ENCODE measurements at places on chromosomes 4 and X.

GRCh38 chr4:32601848-32602247, 1881.7 kb downstream of the PCDH7 start:
- no peak for DNase-seq

DNA sequence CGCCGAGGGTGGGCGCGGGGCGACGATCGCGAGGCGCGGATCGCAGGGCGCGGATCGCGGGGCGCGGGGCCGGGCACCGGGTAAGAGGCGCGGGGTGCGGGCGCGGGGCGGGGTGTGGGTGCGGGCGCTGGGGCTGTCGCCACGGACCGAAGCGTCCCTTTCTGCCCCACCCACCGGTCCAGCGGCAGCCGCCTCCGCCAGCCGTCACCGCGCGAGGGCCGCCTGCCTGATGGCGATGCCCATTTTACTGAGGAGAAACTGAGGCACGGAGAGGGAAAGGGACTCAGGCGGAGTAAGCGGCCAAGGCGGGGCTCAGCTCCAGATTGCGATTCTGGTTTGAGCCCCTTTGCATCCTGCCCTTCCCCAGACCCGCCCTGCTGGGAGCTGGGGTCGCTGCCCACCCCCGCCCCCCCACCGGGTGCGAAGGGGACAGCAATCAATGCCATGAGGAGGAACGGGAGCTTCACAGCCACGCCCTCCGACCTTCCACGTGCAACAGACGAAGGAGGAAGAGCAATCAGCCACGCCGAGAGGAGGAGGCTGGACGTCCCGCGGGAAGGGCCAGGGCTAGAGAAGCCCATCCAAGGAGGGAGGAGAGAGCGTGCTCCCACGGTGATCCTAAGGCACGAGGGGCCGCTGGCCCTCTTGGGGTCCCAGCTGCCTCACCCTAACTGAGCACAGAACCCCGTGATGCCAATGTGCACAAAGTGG, 10.9 kb upstream of the MAN2B2 start:
- no peak for DNase-seq

DNA sequence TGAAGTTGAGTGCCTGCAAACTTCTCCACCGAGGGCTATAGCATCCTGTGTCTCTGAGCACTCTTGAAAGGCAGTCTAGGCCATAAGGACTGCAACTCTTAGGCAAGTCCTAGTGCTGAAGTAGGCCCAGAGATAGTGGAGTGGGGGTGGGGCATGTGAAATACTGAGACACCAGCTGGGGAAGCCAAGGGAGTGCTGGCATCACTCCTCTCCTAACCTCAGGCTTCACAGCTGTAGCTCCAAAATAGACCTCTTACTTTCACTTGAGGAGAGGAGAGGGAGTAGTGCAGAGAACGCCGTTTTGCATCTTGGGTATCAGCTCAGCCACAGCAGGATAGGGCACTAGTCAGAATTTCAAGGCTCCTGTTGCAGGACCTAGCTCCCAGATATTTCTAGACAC, 56.2 kb upstream of the CYSLTR1 start:
- no peak for DNase-seq

GRCh38 chrX:53656845-53657244, 29.7 kb downstream of the HUWE1 start:
- DNase-seq, result no peak

GRCh38 chrX:54029529-54030143, 14.6 kb downstream of the PHF8 start:
- DNase-seq, result no peak

- DNase-seq, result no peak
Observed at GRCh38 chr4:80852061-80852460, 178.4 kb upstream of the BMP3 start.

- DNase-seq, result no peak
Observed at GRCh38 chr4:182147391-182147790, 95.8 kb upstream of the TENM3 start.

- DNase-seq, result no peak
Observed at GRCh38 chr4:47619691-47620090, 134.6 kb downstream of the ATP10D start.

DNA sequence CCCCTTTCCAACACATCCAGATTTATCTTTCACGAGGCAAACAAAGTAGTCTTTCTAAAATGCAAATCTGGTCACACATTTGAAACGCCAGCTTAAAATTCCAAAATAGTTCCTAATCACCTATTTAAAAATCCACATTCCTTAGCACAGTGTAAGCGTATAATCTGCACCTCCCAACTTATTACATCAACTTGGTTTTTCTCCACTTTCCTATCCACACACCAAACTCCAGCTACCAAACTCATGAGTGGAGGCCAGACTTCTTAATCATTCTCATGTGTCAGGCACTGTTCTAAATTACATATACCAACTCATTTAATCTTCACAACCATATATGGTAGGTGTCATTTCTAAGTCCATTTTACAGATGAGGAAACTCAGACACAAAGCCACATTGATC, 33.8 kb downstream of the ENOX2 start:
- no peak for DNase-seq

GRCh38 chr4:8167291-8167690, 8.7 kb upstream of the ABLIM2 start:
- no peak for DNase-seq

DNA sequence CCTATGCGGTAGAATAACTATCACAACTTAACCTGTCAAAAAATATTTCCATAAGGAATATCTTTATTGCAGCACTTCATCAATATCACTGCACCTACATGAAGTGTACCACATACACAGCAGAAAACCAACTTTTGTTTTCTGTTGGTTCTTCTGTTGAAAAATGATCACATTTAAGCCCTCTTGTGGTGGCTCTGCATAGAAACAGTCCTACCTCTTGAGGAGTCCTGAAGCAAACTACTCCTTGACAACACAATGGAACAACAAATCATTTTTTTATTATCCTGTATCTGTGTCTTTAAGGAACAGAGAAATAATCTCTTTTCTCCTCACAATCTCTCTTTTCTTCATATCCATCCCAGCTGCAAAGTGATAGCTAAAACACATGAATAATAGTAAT, 39.8 kb upstream of the ATOH1 start:
- no peak for DNase-seq

DNA sequence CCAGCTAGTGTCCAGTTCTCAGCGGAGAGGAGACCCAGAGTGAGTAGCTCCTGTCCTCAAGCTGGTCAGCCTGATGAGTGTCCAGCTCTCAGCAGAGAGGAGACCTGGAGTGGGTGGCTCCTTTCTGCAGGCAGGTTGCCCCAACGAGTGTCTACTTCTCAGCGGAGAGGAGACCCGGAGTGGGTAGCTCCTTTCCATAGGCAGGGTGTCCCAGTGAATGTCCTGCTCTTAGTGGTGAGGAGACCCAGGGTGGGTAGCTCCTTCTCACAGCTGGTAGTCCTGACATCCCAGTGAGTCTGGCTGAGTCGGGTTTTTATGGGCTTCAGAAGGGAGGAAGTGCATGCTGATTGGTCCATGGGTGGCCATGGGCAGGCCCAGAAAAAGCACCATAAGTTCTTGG, 55.7 kb upstream of the NUDT6 start:
- DNase-seq, result no peak

DNA sequence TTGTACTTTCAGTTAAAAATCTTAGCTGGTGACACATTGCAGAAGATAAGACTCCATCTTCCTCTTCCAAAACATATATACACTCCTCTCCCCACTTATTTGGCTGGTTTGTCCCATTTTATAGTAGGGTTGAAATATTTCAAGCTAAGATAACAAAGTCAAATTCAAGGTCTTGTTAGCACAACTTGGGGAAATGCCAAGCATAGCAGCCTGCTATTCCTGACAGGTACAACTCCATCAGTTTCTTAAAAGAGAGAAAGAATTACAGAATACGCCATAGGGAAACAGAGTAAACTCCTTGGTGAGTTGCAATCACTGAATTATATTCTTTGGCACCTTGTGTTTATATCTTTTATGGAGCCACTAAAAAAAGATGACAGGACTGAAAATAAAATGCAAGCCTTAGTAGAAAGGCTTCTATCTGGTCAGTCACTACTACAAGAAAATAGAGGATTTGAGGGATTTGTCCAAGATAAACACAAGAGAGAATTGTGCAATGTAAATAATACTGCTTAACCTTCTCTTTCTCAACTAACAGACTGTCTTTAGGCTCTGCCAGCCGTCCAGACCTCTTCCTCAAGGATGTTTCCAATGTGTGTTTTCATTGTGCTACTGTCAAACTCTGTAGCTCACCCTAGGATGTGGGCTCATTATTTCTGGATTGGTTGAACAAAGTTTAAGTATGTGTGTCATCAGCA, 170.3 kb downstream of the VEGFC start:
- no peak for DNase-seq

DNA sequence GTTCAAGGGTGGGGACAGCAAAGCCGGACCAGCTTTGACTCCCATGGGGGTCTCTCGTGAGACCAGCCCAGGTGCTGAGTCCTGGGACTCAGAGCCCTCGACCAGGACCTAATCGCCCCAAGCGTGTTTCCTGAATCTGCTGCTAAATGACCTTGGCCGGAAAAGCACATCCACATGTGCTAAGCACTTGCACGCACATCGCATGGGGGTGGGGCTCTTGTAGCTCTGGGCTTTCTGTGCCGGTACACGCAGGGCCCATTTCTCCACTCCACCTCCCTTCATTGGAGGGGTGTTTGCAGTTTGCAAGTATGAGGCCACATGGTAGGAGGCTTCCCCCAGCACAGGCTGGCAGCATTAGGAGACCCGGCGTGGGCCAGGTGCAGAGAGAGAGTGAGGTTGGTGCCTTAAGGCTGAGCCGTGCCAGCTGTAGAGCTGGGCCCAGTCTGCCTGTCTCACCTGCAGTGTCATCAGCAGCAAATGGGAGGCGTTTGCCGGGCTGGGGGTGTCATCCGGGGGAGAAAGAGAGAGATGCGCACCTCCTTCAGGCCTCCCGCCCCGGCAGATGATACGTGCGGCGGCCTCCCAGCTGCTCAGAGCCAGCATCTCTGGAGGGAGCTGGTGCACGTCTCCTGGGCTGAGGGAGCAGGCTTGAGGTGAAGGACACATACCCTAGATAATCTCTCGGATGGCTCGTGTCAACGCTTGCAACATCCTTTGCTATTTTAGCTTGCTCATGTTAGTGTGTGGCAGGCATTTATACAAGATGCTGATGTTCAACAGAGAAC, 45.2 kb upstream of the CLCN4 start:
- DNase-seq, result peak; percentile 44

DNA sequence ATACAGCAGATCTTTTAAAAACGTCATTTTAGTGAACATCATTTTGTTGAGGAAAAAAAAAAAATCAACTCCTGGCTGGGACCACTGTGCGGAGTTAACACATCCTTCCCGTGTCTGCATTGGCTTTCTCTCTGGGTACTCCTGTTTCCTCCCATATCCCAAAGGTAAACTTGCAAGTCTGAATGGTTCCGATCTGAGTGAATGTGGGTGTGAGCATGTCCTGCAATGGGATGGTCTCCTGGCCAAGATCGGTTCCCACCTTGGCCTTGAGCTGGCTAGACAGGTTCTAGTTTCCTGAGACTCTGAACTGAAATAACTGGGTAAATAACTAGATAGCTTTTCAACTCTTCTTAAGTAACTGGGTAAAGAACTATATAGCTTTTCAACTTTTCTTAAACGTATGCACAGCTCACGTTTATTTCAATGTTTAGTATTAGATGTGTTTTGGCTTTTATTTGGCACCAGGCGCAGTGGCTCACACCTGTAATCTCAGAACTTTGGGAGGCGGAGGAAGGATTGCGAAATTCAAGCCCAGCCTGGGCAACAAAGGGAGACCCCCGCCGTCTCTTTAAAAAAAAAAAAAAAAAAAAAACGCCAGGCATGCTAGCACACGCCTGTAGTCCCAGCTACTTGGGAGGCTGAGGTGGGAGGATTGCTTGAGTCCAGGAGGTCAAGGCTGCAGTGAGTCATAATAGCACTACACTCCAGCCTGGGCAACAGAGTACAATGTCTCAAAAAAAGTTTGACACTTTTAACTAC, 14.0 kb downstream of the RBMX start:
- DNase-seq, result no peak

GRCh38 chr4:177519481-177520260, 77.4 kb upstream of the AGA start:
- no peak for DNase-seq

DNA sequence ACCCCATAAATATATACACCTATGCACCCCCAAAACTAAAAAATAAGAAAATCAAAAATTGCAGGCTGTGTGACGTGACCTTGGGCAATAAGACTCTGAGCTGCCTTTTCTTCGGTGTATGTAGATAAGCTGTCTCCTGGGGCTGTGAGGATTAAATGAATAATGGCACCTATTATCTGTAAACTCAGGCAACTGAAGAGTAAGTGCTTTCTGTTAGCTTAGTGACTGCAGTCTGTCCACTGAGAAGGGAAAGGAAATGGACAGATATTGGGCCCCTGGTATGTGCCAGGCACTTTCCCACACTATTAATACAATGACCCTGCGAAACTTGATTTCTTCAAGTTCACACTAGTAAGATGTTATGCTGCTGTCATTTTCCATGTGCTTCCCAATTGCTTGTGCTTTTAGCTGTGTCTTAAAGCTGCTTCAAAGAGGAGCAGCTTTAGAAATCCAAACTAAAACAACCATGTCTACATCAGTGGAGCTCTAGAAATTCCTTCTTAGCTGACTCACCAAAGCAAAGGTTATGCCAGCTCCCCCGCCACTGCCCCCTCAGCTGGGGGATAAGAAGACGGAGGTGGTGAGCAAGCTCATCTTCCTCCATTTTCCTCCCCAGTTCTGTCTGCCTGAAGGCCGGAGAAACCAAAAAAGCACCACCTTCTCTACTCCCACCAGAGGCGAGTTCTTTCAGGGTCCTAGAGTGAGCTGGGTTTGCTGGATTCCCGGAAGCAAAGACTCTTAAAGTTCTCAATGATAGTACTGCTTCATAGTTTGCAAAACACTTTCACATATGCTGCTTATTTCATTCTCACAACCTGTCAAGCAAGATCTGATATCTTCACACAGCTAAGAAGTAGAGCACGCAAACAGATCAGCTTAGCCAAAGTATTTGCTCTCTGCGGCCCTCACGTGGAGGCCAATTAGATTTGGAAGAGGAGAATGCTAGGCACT, 8.8 kb upstream of the DGAT2L6 start:
- DNase-seq, result no peak

- DNase-seq, result no peak
Observed at GRCh38 chr4:184286358-184286757, 68.7 kb upstream of the ENPP6 start.

DNA sequence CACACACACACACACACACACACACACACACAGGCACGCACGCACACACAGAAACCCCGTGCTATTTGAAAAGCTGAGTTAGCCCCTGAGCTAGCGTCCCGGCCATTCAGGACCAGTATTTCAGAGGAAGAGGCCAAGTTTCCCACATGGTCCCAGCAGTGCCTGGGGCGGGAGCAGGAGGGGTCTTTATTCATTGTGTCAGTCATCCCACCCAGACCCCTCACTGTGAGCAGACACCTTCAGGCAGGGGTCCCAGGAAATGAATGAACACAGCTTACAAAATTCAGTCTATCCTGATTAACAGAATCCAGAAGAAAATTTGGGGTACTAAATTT, 58.1 kb downstream of the ZFYVE28 start:
- no peak for DNase-seq

DNA sequence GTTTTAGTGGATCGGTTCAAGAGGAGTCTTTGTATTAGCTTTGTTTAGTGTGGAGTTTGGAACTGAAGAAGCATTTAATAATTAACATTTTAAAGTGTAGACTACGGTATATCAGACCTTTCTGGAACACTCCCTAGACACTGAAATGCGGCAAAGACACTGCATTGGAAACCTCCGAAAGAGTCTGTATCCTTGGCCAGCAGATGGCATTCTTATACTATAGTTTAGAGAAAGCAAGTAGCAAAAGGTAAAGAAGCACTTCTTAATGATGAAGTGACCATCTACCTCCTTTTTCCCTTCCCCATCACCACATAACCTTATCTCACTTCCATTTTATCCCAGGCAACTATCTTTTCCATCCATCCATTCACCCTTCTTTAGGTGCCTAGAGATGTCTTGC, 7.6 kb downstream of the FABP2 start:
- no peak for DNase-seq
